ENCODE measurements at places on chromosomes 12 and 14.

- DNase-seq: no peak
Observed at GRCh38 chr12:52681526-52682380, 1.5 kb upstream of the KRT1 start.

DNA sequence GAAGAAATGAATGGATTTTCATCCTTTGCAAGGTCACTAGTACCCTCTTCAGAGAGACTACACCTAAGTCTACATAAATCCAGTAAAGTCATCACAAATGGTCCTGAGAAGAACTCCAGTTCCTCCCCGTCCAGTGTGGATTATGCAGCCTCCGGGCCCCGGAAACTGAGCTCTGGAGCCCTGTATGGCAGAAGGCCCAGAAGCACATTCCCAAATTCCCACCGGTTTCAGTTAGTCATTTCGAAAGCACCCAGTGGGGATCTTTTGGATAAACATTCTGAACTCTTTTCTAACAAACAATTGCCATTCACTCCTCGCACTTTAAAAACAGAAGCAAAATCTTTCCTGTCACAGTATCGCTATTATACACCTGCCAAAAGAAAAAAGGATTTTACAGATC is 40.8 kb downstream of the SPATA7 start:
- no peak for DNase-seq

- no peak for DNase-seq
Observed at GRCh38 chr12:123369229-123369628, 4.6 kb upstream of the SBNO1 start.

GRCh38 chr12:94553130-94553519 is 93.5 kb upstream of the CEP83 start:
- no peak for DNase-seq

DNA sequence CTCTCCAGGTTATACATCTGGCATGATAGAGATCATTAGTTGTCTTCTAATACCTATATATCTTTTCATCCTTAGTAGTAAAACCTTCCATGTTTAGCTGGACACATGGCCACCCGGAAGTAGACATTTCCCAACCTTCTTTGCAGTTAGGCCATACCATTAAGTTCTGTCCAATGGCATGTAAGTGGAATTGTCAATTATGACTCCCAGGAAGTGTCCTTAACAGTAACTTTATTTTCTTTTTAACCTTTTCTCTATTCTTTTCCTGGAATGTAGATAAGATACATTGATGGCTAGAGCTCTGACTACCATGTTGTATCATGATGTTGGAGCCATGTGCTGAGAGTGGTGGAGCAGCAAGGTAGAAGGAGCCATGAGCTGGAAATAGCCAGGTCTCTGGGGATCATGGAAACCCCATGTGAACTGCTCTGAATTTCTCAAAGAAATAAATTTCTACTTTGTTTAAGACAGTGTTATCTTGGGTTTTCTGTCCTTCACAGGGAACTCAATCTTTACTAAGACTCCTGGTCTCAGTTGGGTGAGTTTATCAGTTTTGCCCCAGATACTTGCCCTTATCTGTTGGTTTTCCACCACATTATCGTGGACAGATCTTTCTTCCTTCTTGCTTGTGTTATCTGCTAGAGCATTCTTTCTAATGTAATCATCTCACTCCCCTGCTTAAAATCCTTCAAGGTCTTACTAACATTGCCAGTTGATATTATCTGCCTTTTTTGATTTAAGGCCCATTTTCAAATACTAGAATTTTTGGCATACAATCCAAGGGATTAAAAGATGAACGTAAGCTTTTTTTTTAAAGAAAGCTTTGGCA is 5.1 kb upstream of the LTA4H start:
- DNase-seq: no peak

DNA sequence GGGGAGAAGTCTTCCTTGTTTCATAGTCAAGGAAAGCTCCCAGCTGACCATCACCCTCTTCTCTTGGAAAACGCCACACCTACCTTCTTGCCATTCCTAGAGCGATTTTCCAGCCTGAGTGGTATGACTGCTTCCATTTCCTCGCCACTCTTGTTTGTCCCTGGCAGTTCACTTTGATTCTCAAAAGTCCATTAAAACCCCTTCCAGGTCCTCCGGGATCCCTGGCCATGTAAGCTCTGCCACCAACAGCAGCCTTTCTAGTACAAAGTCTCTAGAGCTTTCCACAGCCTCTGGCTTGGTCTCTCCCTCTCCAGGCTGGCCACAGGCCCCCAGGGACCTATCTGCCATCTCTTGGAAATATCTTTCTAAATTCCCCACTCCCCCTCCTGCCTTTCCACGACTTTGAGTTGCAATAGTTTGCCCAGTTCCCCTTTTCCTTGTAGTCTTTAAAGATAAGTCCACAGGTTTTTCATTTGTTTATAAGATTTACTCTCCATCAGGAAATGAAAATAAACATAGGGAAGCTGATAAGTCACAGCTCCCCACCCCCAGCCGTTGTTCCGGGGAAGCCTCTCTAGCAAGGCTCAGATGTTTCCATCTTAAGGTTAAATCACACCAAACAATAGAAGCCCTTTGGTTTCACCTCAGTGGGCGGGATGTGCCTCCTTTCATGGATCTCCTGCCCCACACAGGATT is 42.9 kb upstream of the SINHCAF start:
- no peak for DNase-seq

- no peak for DNase-seq
Observed at GRCh38 chr12:25694072-25694471, 141.0 kb upstream of the LMNTD1 start.

DNA sequence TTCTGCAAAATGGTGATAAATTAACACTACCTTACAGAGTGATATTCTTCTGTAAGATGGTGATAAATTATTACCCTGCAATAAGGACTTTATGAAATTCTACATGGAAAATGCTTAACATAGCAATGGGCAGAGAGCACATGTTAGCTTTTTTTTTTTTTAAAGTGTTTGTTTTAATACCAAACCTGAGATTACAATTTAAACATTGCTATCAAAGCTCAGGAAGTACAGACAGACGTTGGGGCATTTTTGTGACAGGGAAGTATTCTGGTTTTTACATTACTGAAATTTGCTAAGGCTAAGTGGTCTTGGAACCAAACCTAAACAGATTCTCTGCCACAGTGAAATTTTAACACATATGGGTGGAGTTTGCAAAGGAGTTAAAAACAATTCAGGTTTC is 133.1 kb downstream of the FGD4 start:
- no peak for DNase-seq

DNA sequence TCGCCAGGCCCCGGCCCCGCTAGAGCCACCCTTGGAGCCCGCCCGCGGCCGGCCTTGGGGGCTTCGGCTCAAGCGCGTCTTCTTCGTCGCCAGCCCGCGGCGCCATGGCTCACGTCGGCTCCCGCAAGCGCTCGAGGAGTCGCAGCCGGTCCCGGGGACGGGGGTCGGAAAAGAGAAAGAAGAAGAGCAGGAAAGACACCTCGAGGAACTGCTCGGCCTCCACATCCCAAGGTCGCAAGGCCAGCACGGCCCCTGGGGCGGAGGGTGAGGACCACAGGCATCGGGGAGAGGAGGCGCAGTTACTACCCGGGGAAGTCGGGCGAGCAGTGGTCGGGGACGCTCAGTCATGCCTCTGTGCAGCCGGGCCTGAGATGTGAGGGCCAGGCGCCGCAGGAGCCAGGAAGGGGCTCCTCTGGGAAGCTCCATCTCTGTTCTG is 573 bp downstream of the ARL6IP4 start:
- DNase-seq: no peak

GRCh38 chr12:130044991-130045621 is 117.2 kb upstream of the FZD10 start:
- DNase-seq: no peak

- DNase-seq: no peak
Observed at GRCh38 chr14:75653563-75653962, 7.1 kb downstream of the ERG28 start.

- DNase-seq: no peak
Observed at GRCh38 chr14:60188115-60188514, 22.9 kb upstream of the DHRS7 start.

GRCh38 chr12:15230137-15230536 is 8.9 kb upstream of the RERG start:
- no peak for DNase-seq

GRCh38 chr14:89317051-89317691 is 99.9 kb downstream of the FOXN3 start:
- DNase-seq: no peak

- no peak for DNase-seq
Observed at GRCh38 chr12:111220363-111220762, 148.5 kb downstream of the PHETA1 start.

- peak; percentile 52 for DNase-seq
Observed at GRCh38 chr12:49662998-49663843, 39.9 kb downstream of the PRPF40B start.

DNA sequence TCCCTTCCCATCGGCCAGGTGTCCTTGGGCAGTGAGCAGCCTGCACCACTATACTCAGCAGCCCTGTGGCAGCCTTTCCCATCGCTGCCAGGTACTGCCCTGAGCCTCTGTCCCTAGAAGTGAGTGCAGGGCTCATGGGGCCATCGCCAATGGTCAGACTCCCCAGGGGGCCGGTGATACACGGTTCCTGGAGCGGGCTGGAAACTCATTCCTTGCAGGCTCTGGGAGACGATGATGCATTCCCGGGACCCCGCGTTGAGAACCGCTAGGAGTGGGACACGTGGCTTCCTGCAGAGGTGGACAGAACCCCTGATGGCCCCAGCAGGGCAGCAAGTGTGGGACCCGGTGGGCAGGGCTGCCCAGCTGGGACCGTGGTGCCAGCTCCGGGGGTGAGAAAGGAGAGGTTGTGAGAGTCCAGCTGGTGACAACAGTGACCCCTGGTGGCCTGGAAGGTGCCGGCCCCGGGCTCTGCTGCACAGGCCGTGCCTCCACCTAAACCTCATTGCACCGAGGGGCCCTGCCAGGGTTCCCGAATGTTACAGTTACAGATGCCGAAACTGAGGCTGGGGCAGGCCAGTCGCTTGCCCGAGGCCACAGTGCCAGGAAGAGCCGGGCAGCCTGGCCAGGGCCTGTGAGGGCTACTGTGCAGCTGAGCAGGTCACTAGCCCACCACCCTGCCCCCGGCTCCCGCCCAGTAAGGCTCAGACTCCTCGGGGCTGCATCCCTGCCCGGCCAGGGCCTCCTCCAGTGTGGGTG is 33.8 kb downstream of the FBRSL1 start:
- peak; percentile 64 for DNase-seq

DNA sequence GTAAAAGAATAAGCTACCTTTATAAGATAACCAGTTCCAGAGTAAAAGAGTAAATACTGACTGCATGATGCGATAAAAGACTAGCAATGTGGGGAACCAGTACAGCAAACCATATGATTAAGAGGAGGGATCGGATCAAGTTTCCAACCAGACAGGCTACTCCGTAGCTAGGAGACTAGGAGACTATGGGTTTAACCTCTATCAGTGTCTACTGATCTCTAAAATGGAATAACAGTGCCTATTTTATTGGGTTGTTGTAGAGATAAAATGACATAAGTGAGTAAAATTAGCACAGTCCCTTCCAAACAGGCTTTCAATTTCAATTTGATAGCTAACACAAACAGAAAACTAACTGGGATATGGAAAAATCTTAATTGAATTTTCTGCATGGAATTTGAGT is 76.0 kb downstream of the PAWR start:
- DNase-seq: no peak

DNA sequence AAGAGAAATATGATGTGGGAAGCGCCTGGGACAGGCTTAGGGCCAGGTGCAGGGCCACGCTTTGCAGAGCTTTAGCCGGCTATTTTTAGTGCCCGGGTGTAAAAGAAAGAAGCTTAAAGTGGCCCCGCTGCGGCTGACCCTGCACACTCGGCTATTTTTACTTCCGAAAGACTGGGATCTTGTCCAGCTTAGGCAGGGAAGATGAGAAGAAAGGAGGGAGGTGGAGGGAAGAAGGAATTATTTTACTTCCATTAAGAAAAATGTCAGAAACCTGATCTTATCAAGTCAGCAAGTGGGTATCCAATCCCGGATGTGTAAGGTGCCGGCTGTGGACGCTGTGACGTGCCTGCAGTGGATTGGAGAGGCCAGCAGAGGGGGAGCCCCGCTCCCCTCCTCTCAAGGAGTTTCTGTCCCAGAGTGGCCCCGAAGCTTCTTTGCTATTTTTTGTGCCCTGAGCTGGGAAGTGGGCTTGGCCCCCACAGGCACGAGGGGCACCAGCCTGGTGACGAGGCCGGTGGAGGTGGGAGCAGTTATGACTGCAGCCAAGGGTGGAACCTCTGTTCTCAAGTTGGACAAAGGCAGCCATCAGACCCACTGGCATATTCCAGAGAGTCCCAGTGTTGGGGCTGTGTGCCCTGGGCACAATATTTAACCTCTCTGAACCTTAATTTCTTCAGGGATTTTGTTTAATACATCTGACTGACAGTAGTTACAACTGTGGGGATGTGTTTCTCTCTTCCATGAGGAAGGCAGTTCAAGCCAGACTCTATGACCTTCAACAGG is 97.7 kb downstream of the ESRRB start:
- no peak for DNase-seq

DNA sequence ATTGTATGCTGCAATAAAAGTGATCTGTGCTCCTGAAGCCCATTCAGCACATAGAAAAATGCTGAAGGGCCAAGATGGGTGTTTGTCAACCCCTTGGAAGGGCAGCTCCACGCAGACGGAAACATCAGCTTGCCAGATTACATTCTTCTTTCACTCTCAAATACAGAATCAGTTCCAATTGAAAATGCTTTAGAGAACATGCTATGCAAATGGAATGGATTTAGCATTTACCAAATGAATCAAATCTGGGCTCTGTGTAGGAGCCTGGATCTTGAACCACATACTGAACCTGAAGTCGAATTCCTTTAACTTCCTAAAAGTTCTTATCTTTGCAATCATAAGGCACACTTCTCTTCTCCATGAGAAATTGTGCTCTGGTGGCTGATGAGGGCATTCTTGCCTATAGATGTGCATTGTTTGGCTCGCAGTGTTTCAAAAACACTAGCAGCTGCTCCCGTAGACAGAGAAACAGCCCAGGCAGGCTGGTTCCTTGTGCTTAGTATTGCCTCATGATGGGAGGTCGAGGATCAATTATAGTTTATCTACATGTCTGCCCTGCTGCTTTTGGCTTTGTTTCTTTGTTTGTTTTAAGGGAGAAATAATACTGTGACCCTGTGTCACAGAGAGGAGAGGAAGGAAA is 489.8 kb upstream of the FLRT2 start:
- no peak for DNase-seq

DNA sequence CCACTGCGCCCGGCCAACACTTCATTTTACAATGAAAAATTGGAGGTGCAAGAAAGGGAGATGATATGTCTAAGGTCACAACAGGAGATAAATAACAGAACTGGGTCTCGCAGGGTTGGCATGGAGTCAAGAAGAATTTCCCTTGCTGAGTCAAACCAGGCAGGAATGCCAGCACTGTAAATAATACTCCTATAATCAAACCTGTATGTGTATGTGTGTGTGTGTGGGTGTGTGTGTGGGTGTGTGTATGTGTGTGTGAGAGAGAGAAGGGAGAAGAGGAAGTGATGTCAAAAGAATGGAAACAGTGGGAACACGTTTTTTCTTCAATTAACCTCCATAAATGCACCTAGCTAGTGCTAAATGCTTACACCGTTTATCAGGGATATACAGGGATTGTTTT is 70.4 kb downstream of the TMEM116 start:
- peak; percentile 19 for DNase-seq

DNA sequence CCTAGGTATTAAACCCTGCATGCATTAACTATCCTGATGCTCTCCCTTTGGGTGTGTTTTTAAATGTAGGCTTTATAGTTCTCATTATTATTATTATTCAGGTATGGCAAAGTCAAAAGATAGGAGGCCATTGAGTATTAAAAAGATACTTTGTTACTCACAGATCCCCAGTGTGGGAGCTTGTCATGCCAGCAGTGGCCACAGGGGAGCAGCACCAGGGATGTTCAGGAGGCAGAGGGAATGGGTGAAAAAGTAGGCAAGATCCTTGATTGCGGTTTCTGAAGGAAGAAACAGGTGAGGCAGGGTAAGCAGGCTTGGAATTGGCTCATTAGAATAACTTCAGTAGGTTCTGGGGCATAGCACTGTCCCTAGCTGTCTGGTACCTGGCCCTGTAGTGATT is 382.2 kb downstream of the MED13L start:
- DNase-seq: no peak
